ENCODE measurements at places on chromosomes 5 and 9.
A peak's percentile ranks its signal among the peaks of the same experiment; 100 is the strongest.

DNA sequence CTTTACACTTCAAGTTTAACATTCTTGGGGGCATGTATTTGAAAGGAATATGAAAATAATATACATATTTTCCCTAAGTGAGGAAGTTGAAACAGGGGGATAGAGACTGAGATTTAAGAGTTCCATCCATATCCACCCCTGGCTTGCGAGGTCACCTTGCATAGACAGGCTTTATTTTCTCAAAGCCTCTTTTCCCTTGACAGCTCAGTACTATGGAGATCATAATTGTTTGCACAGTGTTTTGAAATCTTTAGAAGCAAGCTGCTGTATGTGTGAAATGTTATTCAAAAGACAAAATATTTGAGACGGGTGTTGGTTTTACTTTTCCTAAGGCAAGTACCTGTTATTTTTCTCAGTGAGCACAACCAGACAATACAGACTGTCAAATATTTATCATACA lies 163.1 kb downstream of the LRRC70 start:
- DNase-seq, result no peak

GRCh38 chr5:141476132-141476911 lies 556 bp downstream of the PCDHGC3 start:
- no peak for DNase-seq

GRCh38 chr9:119963798-119964372 lies 594.6 kb upstream of the BRINP1 start:
- DNase-seq, result no peak

DNA sequence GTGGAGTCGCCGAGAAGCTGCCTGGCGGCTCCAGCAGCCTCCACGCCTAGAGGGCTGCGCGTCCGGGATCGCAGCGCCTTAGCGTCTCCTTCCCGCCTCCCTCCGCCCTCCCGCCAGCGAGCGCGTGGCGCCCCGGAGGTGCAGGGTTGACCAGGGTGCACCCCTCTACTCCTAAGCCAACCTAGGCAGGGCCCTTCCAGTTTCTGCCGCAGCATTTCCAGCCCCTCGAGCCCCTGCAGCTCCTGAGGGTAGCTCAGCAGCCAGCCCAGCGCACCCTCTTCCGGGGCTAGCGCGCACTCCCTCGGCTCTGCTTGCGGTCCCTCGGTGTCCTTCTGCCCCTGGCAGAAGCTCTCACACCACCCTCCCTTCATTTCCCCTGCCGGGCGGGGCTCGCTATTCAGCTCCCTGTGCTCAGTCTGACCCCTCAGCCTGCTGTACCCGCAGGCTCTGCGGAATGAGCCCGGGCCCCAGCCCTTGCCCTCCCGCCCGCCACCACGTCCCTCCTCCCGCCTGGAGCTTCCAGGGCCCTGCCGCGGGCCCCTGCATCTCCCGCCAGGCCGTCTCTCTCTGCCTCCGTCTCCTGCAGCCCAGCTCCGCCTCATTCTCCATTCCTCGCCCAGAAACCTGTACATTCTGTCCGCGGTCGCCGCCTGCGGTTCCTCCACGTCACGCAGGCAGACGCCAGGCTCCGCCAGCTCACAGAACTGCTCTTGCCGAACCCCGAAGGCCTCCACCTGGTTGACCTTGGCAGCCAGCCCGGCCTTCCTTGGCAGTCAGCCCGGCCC lies 61.8 kb downstream of the SPATA31C2 start:
- DNase-seq, result peak; percentile 29

DNA sequence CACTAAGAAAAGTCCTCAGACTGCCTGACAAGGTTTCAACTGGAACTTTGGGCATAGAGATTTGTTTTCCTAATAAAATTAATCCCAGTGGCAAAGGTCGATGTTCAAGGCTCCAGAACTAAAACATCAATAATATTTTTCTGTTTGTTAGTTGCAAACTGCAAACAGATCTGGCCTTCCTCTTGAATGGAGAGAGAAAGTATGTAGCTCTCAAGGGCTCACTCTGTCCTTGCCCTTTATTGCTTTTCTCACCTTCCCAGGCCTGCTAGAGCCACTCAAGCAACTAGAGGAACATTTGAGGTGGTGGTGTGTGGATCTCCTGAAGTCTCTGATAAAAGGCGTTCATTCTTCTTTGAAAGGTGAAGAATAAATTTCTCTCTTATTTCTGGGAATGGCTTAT lies 16.6 kb downstream of the ALDH1A1 start:
- no peak for DNase-seq

GRCh38 chr9:95801797-95802196 lies 73.7 kb upstream of the ERCC6L2 start:
- DNase-seq, result no peak

DNA sequence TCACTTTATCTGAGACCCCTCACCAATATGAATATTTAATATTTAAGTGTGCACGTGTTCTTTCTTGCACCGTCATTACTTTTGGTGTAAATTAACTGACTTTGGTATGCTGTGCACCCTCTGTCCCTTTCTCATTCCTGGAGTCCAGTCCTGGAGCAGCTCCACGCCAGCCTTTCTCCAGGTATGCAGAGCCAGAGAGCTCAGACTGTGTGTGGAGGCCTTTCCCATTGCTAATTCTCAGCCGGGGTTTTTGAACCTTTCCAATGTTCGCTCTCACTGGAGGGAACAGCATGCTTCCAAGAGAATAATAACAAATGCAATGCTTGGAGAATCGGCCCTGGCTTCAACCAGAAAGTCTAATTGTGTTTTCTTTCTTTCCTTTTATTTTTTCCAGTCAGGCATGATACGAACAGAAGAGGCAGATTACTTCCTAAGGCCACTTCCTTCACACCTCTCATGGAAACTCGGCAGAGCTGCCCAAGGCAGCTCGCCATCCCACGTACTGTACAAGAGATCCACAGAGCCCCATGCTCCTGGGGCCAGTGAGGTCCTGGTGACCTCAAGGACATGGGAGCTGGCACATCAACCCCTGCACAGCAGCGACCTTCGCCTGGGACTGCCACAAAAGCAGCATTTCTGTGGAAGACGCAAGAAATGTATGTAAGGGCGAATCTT lies 41.7 kb downstream of the ADAMTS16 start:
- no peak for DNase-seq

GRCh38 chr9:22389271-22389670 lies 57.4 kb upstream of the DMRTA1 start:
- DNase-seq, result no peak

DNA sequence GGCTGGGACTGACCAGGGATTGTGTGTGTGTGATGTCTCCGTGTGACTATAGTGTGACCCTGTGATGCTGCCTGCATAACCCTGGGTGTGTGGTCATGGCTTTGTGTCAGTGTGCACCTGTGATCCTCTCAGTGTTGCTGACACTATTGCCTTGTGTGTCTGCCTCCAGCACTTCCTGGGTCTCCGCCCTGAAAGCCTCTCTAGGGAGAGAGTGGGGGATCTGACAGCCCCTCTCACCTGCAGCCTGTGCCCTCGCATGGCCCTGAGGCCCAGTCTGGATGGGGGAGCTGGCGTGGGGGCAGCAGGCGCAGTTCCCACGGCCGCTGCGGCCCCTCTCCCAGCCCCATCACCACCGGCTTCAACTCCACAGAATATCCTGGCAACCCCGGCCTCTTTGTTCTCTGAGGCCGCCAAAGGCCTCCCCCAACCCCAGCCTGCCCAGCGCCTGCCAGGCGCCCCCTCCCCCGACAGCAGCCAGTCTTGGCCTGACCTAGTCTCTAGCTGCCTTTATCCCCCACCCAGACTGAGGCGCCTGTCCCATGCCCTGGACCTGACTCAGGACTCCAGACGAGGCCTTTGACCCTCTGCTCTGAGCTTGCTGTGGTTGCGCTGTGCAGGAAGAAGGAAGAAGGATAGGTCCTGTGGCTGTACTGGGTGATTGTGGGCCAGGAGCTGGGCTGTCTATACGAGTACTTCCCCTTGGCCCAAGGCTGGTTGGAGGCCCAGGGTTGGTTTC lies 38.7 kb downstream of the CXXC5 start:
- no peak for DNase-seq

DNA sequence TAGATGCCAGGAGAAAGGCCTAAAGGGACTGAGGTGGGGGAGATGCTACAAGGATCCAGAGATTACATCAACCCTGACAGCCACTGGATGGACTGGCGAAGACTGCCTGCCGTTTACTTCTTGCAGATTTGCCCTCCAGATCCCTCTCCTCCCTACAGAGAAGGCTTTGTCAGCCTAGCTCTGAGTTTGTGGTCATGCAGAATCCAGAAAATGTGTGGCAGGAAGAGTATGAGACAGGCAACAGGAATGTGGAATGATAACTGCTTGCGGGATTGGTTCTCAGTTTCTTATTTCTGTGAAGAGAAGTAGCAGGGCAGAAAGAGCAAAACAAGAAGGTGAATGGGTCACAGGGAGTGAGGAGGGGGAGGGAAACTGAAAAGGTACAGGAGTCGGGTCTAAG lies 129.6 kb downstream of the TLE1 start:
- no peak for DNase-seq

DNA sequence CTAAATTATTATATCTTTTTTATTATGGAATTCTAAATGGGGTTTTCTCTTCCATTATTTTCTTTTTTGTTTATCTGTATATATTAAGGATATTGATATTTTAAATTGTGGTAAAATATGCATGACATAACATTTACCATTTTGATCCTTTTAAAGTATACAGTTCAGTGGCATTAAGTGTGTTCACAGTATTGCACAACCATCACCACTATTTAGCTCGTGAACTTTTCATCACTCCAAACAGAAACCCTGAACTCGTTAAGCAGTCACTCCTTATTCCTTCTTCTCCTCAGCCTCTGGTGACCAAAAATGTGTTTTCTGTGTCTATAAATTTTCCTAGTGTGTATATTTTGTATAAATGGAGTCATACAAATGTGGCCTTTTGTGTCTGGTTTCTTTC lies 188.2 kb downstream of the CCDC171 start:
- no peak for DNase-seq

DNA sequence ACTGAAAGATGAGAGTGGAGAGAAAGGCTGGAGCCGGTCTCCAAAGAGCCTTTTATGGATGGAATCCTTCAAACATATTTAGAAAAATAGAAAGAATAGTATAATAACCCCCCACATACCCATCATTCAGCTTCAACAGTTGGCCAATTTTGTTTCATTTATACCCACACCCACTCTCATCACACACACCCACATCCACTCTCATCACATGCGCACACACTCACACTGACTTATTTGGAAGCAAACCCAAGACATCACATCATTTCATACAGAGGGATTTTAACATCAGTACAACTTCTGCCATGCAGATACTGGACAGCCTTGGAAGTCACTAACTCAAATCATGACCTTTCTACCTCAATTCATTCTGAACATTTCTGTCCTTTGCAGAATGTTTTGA lies 72.8 kb upstream of the CPLX2 start:
- DNase-seq, result no peak

DNA sequence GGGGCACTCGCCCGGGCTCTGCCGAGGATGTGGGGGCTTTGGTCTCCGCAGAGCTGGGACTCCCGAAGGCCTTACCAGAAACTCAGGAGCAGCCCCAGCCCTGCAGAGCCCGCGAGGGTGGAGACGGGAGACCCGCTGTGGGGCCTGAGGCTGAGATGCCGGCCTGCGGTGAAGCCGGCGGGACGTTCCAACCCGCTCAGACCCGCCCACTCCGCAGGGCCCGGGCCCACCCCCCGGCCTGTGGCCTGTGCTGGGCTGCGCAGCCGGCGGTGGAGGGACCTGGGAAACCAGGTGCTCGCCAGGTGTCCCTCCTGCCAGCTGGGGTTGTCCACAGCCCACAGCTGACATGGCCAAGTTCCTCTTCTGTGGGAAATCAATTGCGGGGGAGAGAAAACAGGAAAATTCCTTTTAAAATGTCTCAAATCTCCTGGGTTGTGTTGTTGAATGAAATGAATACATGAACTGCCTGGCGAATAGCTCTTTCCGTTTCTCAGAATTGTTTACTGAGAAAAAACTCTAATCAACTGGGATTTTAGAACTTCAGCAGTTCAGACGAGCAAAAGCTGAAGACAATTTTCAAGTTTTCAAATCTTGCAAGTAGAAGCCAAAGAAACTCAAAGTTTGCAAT lies 49.0 kb upstream of the IRX4 start:
- DNase-seq, result no peak

DNA sequence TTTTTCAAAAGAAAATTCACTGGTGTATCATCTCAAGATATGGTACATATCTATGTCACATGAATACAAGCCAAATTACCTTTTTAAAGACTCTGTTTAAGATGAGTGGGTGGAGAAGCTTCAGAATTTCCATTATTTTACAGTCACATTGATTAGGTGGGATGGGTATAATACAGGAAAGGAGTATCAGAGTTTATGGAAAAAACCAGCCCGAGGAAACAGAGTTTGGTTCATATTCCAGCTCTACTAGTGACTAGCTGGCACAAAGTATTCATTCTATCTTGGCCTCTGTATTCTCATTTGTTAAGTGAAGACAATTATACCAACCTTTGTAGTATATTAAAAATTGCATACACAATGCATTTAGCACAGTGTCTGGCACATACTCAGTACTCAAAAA lies 46.5 kb upstream of the CDK5RAP2 start:
- no peak for DNase-seq

Data from GOT3 (cell line).